Cerebellum (tissue), 4 donors: ENCODE measurements at places on chromosomes 3 and 15.

DNA sequence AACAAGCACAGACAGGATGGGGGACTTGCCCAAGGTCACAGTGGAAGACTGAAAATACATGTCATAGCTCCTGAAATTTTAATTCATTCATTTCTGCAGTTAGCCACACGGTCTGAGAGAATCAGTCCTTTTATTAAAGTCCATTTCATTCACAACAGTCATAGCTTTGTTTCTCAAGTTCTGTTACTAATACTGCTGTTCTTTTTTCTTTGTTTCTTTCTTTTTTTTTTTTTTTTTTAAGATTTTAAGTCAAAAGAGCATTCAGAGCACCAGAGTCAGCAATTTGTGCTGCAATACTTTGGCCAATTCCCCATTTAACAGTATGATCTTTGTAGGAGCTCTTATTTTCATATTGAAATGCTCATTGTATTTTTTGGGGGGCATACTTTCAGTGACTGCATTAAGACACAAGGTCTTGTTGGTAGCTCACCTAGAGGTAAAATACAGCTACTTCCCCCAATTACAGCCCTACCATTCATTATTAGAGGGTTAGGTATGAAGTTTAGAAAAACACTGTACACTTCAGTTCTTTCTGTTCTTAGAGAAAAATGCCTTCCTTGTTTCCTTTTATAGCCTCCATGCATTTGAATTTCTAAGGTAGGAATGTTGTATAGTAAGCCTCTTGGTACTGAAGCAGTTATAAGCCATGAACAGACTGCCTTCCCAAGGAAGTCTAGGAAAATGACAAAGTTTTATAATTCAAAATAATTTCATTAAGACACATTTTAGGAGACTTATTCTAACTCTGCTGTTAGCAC is 9.6 kb downstream of the GALK2 start:
- no peak for DNase-seq

DNA sequence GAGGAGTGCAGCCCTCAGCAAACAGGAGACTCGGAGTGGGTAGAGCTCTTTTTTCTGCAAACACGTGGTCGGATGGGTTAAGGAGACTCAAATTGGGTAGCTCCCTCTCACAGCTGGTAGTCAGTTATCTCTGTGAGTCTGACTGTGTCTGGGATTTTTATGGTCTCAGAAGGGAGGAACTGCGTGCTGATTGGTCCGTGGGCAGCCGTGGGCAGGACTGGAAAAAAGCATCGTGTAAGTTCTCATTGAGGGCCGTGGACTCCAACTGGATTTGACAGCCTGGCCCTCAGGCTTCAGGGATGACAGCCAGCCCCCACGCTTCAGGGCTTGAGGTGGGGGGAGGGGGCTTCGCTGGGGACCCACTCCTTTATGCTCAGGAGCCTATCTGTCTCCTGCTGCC is 463.9 kb downstream of the EPHA3 start:
- DNase-seq, result no peak

DNA sequence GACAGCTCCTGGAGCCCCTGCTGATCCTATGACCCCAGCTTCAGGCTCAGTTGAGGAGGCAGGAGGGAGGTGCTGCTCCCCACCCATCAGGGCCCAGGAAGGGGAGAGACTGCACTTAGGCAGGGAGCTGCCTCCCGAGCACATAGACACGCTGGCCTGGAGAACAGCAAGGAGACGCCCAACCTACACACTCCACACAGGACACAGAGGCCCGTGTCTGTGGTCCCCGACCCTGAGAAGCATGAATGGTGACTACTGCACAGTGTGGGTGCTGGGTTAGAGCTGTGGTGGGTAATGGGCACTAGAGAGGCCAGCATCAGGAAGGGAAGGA is 1.1 kb upstream of the HHATL start:
- DNase-seq, result no peak

- DNase-seq, result peak; percentile 39
Observed at GRCh38 chr15:80154336-80154735, 1.5 kb downstream of the FAH start.

DNA sequence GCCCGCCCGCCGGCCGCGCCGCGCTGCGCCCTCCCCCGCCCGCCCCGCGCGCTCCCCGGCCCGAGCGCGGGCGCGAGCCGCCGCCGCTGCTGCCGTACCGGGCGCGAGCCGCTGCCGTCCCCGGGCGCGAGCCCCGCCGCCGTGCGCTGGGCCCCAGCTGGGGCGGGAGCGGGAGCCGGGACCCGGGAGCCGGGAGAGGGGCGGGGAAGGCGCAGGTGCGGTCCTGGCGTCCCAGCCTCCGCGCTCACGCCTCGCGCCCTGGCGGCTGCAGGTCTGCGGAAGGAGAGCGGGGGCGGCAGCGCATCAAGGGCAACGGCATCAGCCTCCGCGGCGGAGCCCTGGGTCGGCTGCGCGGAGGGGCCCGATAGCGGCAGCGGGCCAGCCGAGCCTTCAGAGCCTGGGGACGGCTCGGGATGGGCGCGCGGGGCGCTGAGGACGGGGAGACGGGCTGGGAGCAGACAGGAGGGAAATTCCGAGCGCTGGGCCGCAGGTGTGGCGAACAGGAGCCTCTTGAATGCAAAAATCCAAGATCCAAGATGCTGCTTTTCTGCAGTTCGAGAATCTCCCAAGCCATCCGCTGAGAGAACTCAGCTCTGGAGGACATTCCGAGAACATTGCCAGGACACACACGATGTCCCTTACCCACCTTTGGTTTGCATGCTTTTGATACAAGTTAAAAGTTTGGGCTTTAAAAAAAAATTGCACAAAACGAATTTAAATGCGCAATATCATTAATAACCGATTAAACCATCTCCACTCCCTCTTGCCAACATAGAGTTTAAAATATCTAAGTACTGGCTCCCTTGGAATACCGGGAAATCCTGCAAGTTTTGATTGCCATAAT is 251.1 kb downstream of the TJP1 start:
- DNase-seq, result peak; percentile 79

DNA sequence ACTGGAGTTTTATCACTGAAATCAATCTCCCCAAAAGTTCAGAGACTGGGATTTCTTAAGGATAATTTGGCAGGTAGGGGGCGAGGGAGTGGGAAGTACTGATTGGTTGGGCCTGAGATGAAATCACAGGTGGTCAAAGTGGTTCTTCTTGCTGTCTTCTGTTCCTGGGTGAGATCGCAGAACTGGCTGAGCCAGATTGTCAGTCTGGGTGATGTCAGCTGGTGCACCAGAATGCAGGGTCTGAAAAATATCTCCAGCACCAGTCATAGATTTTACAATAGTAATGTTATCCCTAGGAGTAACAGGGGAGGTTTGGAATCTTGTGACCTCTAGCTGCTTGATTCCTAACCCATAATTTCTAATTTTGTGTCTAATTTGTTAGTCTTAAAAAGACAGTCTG is 86.7 kb upstream of the SLC25A36 start:
- no peak for DNase-seq

GRCh38 chr15:54810031-54810430 is 386.7 kb downstream of the RSL24D1 start:
- DNase-seq, result peak; percentile 34

GRCh38 chr3:126837773-126838172 is 133.7 kb downstream of the CHCHD6 start:
- peak; percentile 73 for DNase-seq

DNA sequence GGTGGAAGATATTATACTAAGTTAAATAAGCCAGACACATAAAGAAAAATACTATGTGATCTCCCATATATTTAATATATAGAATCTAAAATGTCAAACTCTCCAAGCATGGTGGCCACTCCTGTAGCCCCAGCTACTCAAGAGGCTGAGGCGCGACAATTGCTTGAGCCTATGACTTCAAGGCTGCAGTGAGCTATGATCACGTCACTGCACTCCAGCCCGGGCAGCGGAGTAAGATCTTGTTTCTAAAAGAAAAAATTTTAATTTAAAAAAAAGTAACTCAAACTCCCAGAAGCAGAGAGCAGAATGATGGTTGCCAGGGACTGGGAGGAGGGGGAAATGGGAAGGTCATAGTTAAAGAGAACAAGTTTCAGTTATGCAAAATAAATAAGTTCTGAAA is 13.3 kb downstream of the RAB27A start:
- no peak for DNase-seq

- no peak for DNase-seq
Observed at GRCh38 chr15:60026555-60026954, 22.4 kb downstream of the FOXB1 start.

- no peak for DNase-seq
Observed at GRCh38 chr3:194093842-194094241, 42.1 kb upstream of the HES1 start.

DNA sequence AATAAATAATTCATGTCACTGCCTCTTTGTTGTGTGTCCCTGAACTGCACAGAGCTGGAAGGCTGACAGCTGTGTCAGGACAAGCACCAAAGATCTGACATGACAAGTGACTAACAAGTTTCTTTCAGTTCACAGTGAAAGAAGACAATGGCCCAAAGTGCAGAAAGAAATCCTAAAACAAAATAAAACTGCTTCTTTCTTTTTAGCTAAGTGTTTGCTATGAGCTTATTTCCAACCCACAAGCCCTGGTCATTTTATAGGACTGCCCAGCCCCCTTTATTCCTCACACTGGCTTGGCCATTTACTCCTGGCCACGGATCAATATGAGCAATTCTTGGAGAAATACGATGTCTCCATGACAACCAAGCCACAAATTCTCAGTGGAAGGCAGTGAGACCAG is 238.5 kb downstream of the WDR72 start:
- no peak for DNase-seq

DNA sequence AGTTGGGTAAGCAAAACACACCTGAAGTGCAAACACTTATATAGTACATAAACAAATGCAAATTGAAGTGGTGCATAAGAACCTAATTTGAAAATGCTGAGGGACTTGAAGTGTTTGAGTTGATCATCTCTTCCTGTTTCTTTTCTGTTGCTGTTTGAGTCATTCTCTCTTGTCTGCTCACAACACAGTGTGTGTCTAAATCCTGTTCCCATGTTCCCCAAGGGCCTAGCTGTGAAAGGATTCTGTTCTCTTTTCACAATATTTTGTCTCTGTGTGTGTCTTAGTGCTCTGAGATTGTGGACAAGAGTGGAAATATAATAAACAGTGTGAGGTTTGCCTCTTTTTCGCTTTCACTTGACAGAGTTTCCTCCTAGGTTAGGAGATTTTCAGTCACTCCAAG is 6.1 kb downstream of the CD96 start:
- no peak for DNase-seq

GRCh38 chr15:88624156-88624970 is 3.2 kb downstream of the AEN start:
- DNase-seq, result no peak

DNA sequence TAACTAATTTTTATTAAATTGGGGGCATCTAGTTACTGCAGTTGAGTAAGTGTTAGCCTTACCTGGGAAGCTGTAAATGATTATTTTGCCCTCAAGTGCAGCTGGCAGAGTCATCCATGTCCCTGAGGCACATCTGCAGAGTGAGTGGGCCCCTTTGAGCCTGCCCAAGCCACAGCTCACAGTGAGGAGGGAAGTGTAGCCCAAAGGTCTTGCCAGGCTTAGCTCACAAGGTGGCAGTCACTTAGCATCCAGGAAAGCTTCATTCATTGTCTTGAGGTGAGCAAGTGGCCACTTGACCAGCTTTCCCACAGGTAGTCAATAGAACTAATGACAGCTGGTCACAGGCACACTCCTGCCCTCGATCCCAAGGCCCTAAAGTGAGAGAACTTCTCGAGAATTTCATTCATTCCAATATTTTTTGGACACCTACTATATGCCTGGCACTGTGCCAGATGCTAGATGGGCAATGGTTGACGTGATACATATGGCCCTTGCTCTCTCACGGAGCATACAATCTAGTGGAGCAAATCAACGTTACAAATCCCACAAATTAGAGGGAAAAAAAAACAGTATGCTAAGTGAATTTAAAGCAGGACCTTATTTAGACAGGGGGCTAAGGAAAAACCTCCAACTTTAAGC is 163.3 kb upstream of the IL12A start:
- no peak for DNase-seq

GRCh38 chr15:59299929-59300617 is 72.6 kb downstream of the MYO1E start:
- DNase-seq, result no peak

GRCh38 chr3:34077417-34078195 is 279.2 kb downstream of the PDCD6IP start:
- peak; percentile 70 for DNase-seq

GRCh38 chr3:40719660-40720287 is 195.0 kb downstream of the ZNF621 start:
- DNase-seq, result peak; percentile 59

DNA sequence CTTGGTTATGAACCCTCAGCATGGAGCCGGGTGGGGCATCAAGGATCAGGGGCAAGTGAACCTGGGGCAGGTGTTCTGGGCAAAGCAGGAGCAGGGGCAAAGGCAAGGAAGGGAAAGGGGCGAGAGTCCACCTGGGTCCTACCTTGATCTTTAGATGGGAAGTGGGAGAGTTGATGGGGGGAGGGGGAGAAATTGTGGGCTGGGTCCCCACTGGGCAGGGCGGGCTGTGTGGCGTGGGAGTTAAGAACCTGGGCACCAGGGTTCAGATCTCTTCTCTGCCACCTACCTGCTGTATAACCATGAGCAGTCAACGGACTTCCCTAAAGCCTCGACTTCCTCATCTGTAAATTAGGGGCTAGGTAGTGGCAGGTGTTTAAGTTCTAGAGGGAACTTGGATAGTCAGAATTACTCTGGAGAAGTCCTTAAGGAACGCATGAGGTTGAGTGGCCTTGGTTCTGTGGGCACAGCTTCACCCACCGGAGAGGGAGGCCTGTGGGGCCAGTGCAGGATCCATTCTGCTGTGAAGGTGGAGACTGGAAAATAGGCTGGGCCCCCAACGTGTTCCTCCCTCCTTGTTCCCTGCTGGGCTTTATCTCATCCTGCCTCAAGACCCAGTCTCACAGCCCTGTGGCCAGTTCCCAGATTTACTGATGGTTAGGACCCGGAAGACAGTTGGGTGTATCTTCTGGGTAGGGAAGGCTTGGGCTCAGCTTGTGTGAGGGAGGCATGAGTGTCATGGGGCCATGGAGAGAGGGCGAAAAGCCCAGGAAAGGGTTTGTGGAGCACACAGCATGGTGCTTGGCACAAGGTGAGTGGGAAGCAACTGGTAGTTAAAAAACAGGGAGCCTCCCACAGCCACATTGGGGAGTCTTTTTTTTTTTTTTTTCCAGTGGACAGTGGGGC is 90.6 kb downstream of the EEFSEC start:
- DNase-seq, result no peak

DNA sequence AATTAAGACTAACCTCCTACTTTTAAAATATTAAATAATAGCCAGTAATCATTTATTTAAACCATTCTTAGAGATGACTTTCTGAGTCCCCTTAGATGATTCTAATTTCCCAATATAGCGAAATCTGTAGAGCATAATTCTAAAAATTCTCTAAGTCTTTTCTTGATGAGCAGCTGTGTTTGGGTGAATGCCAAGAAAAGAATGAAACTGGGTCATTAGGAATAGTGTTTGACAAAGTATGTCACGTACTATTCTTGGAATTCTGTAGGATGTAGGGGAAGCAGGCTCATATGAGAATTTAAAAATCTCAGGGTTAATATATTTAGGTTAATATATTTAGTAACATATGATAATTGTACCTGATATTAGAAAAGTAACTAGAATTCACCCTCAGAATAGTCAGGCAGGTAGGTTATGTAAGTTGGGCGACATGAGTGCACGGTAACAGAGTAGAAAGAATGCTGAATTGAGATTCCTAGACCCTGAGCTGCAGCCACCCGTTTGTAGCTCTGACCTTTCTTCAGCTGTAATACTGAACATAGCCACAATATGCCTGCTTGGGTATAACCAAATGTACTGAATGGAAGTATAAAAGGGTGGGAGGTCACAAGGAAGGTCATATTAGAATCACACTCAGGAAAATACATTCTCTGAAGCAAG is 524.3 kb downstream of the UNC13C start:
- DNase-seq, result no peak

GRCh38 chr3:365268-365667 is 168.7 kb downstream of the CHL1 start:
- DNase-seq, result no peak
